Neural crest cell (in vitro differentiated cells): ENCODE measurements at places on chromosomes 6 and 20.

DNA sequence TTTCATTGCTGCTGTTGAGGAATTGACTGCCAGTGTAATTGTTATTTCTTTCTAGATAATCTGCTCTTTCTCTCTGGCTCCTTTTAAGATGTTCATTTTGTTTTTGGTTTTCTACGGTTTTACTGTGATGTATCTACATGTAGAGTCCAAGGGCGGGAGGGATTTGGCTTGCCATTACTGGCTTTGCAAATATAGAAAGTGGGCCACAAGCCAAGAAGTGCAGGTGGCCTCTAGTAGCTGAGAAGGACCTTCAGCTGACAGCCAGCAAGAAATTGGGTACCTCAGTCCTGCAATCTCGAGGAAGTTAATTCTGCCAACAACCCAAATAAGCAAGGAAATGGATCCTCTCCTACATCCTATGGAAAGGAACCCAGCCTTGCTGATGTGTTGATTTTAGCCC lies 42.8 kb upstream of the GLP1R start:
- no peak for DNase-seq

DNA sequence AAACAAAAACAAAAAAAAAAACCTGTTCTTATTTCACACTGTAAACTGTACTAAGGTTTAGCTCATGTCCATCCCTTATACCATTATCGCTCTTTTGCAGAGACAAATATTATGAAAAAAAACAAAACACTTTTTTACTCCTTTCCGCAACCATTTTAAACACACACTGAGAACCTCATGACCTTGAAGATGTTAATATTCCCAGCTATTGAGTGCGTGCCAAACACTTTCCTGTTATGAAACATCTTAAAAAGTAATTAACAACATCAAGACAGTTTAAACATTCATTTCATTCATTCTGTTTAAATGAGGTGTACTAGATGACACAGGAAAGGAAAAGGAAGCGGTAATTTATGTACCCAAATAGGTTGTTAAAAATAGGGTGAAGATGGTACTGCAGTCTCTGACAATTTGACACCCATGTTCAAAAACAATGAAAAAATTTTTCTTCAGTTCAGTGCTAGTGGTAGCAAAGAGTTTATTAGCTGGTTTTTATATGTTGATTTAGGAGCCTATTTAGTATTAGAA lies 3.9 kb upstream of the ARHGAP18 start:
- DNase-seq = no peak

GRCh38 chr6:1123386-1124375 lies 188.2 kb upstream of the FOXQ1 start:
- no peak for DNase-seq

- no peak for DNase-seq
Measured at GRCh38 chr20:50146732-50147662, 6.5 kb downstream of the PEDS1 start.

DNA sequence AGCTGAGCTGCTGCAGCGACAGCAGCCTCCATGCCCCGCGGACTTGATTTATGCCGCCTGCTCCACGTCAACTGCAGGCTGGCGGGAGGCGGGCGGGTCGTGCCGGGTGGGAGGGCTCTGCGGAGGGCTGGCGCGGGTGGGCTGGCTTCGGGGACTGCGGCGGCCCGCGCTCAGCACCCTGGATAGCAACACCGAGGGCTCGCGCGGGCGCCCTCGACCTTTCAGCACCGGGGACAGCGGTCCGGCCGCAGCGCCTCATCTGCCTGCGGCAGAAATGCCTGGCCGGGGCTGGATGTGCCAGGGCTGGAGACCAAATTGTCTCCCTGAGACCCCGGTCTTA lies 792 bp downstream of the SNAP25 start:
- peak; percentile 91 for DNase-seq

DNA sequence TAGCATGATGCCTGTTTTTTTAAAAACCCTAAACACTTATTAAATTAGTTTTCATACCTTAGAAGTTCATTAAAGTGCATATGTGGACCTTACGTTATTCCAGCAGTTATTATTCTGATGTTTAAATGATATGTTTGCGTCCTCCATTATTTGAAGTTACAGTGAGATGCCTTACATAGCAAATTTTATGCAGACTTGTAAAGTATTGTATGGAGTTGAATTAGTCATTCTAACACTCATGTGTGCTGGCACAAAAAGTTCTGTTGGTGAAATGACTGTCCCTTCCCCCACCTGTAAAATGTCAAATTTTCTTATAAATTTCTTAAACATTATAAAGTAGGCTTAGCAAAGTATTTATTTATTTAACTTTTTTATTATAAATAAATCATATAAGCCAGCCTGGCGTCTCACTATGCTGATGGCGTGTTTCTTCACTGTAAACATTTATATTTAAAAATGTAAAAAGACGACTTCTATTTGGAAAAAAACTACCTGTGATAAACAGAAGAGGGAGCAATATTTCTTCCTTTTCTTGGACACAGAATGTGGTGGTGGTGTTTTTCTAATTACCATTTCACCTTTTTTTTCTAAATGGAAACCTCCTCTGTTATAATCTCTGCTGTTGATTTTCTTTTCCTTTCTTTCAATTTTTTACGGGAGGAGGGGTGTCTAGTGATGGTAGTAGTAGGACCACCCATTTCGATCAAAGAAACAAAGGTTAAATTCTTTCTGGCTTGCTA lies 155.4 kb downstream of the RFPL4B start:
- DNase-seq = peak; percentile 2
